Anterior cingulate cortex (tissue), 58 donors: ENCODE measurements at places on chromosomes 6 and 20.

GRCh38 chr6:127686084-127686483, 109.1 kb downstream of the C6orf58 start:
- DNase-seq = no peak

- no peak for DNase-seq
Measured at GRCh38 chr6:109258129-109258528, 124.1 kb downstream of the CD164 start.

DNA sequence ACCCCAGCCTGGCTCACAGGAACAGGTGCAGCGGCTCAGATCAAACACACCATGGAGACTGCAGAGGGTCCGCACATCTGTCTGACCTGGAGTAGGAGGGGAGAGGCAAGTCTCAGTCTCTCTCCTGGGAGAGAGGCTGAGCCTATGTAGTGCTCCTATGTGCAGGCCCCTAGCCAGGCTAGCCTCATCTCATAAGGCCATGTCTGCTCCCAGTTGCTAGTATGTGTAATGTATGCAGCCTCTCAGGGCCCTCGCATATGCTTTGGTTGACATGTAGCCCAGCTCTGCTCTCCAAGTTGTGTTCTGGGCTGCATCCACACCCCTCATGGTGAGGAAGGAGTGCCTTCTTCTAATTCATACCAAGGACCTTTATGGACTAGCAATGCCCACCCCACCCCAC, 11.8 kb downstream of the TNXB start:
- DNase-seq = no peak

DNA sequence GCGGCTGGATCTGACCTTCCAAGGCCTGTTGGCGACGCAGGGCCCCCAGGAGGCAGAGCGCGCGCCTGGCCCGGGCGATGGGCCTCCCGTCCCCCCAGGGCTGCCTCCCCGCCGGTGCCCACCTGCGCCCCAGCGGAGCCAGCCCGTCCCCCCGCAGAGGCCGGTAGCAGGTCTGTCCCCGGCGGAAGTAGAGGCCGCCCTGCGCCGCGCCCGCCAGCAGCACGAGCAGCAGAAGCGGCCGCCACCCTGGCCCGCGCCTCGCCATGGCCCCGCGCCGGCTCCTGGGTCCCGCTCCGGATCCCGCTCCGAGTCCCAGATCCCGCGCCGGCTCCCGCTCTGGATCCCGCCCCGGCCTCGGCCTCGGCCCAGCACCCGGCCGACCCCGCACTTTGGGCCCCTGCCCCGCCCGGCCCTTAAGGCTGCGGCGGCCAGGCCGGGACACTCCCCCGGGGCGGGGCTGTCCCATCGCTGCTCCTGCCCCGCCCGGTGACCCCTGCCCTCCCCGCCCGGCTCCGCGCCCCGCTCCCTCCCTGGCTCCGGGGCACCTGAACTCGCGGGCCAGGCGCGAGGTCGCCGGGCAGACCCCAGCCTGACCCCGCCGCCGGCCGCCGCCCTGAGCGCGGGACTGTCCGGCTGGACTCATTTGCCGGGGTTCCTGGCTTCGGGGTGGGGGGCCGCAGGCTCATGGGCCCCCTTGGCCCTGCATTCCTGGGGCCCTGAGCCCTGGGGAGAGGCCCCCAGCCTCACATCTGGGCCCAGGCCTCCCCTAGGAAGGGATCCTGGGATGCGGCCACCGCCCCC, at the start of gene CTSZ:
Gene CTSZ (minus strand): TSS at position 391 of the 801 bp plus-strand sequence. CDS start 126 bp downstream, at position 265.
- no peak for DNase-seq

DNA sequence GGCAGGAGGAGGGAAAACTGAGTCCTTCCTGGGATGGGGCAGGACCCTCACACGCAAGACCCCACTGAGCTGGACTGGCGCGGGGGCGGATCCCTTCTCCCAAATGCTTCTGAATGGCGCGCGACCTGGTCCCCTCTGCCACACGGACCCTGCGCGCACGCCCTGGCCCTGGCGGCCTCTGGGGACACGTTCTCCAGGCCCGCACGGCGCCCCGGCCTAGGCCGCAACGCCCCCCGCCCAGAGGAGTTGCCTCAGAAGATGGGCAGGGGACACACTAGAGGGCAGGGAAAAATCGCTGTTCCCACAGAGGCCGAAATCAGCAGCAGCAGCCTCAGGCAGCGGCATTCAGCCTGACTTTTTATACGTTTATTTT, 45.2 kb upstream of the OSTM1 start:
- DNase-seq = no peak

- no peak for DNase-seq
Measured at GRCh38 chr6:166533205-166533824, 53.2 kb downstream of the RAMACL start.

- DNase-seq = no peak
Measured at GRCh38 chr6:20600831-20601230, 66.6 kb downstream of the CDKAL1 start.
